ENCODE measurements at places on chromosomes 16 and 17.

GRCh38 chr17:61499632-61500031, 47.4 kb downstream of the TBX4 start:
- DNase-seq = no peak

- DNase-seq = no peak
These were observed 68.9 kb downstream of the ZNF423 start for GRCh38 chr16:49786926-49787557.

DNA sequence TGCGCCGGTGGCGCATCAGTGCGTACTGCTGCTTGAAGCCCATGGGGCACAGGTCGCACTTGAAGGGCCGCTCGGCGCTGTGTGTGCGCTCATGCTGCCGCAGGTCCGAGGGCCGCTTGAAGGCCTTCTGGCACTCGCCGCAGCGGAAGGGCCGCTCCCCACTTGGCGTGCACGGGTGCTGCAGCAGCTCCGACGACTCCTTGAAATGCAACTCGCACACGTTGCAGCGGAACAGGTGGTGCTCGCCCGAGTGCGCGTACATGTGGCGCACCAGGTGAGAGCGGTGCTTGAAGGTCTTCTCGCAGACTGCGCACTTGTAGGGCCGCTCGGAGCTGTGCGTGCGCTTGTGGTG, 3.3 kb downstream of the ZNF319 start:
- DNase-seq = no peak

DNA sequence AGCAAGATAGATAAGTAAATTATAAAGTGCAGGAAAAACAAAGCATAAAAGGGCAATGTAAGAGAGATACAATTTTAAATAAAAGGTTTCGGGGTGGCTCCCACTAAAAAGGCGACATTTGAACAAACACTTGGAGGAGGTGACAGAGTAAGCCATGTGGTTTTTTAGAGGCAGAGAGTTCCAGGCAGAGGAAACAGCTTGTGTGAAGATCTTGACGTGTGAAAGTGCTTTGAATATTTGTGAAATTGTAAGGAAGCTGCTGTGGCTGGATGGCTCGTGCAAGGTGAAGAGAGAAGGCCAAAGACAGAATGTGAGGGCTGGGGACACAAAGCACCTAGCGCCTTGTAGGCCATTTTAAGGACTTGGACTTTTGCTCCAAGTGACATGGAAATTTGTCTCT, 28.6 kb upstream of the HYDIN start:
- no peak for DNase-seq

GRCh38 chr17:77688369-77688768, 270.1 kb upstream of the TNRC6C start:
- no peak for DNase-seq

- no peak for DNase-seq
These were observed 260.2 kb upstream of the DYNLRB2 start for GRCh38 chr16:80280557-80280956.

DNA sequence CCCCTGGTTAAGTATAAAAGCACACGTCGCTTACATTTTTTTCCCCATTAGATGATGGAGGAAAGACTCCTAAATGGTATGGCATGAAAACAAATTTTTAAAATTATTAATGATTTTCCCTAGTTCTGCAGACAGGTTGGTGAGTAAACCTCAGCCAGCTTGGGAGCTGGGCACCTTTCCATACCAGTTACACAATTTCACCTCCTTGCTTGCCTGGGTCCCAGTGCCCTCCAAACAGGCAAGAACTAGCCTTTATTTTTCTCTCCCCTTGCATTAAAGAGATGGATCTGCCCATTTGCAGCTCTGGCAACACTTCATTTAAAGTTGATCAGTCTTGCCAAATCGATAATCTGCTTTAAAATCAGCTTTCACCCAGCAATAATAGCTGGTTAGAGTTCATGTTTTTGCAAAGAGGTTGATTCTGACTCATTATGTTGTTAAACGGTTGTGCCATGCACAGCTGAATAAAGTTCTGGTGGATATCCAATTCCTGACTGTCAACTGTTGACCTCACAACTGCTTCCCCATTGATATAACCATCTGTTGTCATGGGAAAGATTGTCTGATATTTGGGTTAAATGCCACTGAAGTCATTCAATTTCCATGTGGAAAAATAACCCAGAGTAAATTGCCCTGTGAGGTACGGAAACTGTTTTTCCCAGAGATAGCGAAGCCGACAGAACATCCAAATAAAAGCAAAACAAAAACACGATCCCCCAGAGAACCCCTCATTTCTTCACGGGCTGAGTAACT, 1.3 kb downstream of the C17orf58 start:
- DNase-seq = no peak

DNA sequence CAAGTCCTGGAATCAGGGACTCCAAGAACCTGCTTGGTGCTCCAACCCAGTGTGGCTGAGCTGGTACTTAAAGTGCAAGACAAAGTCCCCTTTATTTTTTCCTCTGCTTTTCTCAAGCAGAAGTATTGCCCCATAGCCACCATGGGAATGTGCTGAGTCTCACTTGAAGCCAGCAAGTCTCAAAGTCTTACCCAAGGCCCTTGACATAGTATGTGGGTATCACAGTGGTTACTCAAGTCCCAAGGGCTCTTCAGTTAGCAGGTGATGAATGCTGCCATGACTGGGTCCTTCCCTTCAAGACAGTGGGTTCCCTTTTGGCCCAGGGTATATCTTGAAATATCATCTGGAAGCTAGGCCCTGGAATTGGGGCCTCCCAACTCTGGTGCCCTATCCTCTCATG, 30.5 kb upstream of the GINS3 start:
- no peak for DNase-seq

DNA sequence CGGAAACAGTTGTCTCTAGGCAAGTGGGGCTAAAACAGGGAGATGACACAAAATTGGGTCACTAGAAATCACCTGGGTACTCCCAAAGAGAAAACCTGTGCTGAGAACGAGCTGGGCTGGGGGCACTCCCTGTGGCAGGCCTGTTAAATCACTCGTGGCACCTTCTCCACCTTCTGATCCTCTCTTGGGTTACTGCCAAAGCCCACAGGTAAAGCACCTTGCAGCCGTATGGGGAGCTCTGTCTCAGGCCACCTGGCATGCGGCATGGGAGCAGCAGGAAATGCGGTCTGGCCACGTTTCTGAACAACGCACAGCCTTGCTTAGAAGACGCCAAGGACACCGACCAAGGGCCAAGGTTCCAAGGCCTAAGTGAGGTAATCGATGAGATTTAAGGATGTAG, 21.5 kb upstream of the ICAM2 start:
- DNase-seq = no peak

GRCh38 chr17:8255499-8255898, 6.4 kb downstream of the PFAS start:
- no peak for DNase-seq

DNA sequence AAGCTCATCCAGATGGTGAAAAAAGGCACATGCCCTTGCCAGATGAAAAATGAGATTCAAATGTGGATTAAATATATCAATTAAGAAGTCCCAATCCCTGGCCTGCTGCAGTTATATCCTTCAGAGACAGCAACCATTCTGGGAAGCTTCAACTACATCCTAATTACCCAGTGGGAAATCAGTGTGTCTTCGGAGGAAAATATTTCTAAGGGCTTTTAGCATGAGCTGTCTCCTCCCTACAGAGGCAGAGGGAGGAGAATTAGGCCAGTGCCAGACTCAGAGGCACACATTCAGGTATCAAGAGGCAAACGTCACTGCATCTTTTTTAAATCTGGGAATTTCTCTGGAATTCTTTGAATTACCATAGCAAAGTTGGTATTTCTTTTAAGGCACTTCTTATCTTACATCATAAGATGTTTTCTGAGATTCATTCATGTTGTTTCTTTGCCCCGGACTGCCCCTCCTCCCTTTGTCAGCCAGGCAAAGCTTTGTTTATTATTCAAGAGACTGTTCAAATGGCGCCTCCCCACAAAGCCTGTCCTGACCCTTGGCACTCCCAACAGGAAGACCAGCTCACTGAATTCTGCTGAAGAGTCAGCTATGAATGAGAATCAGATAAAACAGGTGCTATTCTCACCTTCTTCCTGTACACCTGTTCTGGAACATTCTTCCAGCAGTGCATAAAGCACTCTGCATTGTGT, 38.3 kb upstream of the SMPD3 start:
- DNase-seq = no peak

DNA sequence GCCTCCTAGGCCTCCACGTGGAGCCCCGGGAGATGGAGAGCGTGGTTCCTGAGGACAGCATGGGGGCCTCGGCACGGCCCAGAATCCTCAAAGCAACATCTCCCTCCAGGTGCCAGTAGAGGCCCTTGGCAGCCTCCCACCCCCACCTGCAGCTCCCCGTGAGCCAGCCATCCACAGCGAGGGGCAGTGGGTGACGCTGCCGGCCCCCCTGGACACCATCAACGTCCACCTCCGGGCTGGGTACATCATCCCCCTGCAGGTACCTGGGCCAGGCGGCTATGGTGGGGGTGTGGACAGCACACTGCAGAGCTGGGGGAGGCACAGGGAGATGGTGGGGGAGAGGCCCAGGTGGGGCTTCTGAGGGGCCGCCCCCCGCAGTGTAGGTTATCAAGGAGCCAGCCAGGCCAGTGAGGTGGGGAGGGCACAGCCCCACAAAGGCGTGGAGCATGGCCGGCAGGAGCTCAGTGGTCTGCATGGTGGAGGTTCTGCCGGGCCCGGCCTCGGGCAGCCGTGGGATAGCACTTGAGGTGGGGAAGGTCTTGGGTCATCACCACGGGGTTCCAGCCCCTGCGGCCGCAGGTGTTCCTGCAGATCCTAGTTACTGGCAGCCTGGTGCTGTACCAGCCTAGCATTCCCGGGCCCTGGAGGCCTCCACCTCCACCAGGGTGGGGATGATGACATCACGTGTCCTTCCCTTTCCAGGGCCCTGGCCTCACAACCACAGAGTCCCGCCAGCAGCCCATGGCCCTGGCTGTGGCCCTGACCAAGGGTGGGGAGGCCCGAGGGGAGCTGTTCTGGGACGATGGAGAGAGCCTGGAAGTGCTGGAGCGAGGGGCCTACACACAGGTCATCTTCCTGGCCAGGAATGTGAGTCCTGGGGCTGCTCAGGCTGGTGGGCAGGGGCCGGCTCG, 16.4 kb downstream of the GAA start:
- DNase-seq = no peak

DNA sequence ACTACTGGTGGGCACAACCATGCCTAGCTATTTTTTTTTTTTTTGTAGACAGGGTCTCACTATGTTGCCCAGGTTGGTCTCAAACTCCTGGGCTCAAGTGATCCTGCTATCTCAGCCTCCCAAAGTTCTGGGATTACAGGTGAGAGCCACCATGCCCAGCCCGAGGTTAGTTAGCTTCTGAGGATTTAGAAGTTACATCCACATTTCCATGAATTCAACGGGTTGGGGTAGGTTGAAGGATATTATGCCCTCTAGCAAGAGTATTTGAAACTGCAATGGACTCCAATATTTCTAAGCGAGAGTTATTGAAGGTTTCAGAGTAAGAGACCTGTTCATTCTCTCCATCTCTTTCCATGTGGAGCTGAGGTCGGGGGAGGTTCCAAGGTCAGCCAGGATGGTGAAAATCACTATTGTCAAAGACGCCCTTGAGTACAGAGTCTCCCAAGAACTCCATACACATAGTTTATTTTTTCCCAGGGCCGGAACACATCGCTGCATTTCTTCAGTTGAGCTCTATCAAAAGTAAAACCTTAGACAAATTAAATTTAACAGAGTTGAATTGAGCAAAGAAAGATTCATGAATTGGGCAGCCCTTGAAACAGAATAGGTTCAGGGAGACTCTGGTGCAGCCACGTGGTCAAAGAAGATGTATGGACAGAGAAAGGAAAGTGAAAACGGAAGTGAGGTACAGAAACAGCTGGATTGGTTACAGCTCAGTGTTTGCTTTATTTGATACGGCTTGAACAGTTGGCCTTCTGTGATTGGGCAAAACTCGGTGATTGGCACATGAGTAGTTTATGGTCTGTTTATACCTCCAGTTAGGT, 19.0 kb upstream of the ITPRIPL2 start:
- DNase-seq = no peak

GRCh38 chr17:17107891-17108431, 65.7 kb downstream of the MPRIP start:
- DNase-seq = no peak

DNA sequence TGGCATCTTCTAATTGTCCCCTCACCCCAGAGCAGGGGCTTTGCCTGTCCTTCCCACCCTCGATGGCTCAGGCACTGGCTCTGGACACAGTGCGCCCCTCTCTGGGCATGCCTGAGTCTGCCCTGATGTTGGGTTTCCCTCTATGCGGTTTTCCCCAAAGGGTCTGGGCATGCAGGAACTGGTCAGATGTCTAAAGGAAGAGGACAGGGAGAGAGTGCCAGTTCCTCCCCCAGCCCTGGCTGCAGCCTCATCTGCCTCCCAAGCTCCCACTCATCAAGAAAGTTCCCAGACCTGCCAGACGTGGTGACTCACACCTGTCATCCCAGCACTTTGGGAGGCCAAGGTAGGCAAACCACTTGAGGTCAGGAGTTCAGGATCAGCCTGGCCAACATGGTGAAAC, 41.3 kb upstream of the PABPN1L start:
- DNase-seq = no peak

- DNase-seq = no peak
These were observed 7.8 kb upstream of the SRCIN1 start for GRCh38 chr17:38613525-38613980.

- DNase-seq = no peak
These were observed 163.8 kb upstream of the TBX2 start for GRCh38 chr17:61235827-61236197.

- DNase-seq = no peak
These were observed 125.7 kb downstream of the MRM1 start for GRCh38 chr17:36727052-36727451.

DNA sequence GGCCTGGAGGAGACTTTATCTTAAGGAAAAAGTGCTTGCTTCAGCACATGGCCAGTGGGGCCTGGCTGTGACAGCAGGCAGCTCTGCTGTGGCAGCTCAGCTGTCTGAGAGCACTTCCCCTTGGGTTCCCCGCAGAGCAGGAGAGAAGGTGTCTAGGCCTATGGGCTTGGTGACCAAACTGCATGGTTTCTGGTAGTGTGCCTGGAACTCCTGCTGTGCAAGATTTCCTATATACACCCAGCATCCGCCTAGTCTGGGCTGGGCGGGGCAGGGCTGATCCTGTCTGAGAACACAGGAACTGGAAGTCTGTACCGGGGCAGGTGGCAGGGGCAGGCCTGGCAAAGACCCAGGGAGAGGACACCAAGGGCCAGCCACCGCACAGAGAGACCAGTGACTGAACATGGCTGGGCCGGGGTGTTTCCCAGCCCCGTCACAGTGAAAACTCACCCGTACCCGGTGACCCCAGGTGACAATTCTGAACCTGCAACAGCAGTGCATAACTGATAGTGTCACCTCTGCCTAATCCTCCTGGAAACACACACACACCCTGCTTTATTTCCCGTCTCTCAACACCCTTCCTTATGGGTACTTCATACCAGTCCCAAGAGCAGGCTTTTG, 39.3 kb downstream of the CHD9 start:
- peak; percentile 26 for DNase-seq
